Large intestine (tissue), 12 donors: ENCODE measurements at places on chromosomes 7 and 10. TPM values are rescaled to one million over a fixed set of nuclear protein-coding genes. Genes with fewer than 3 reads are reported as not detected.
A peak's percentile ranks its signal among the peaks of the same experiment; 100 is the strongest.

DNA sequence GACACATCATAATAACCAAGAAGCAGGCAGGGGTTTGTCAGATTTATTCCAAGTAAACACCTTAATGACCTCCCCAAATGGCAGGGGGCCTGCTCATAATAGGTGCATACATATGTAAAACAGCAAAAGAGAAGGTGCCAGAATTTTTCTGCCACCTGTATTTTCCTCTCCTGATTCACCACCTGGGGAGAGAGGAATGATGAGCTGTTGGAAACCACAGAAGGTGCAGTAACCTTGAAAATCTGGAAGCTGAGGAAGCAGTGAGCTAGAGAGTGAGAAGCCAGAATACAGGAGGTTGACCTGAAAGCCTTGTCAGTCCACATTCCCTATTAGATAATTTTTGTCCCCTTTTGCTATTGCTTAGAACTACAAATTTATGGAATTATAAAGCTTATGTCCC is 46.2 kb upstream of the PDE1C start:
- no peak for DNase-seq

DNA sequence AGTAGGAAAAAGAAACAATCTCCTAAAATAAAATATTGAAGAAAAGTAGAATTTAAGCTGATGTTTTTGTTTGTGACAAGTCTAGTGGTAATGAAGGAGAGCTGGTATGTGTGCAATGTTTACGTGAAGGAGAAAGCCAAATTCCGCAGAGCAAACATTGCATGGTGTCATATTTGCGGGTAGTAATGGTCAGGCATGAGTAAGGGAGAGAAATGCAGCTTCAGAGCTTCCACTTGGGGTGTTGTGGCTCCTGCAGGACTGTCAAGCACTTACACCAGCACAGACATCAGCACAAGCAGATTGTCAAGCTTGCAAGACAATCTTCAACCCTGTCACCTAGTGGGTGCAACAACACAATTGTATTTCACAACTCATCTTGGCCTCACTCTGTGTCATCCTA is 136.5 kb upstream of the ETV1 start:
- DNase-seq = no peak

TMEM26 gene
- 5.0 TPM for polyA plus RNA-seq

DNA sequence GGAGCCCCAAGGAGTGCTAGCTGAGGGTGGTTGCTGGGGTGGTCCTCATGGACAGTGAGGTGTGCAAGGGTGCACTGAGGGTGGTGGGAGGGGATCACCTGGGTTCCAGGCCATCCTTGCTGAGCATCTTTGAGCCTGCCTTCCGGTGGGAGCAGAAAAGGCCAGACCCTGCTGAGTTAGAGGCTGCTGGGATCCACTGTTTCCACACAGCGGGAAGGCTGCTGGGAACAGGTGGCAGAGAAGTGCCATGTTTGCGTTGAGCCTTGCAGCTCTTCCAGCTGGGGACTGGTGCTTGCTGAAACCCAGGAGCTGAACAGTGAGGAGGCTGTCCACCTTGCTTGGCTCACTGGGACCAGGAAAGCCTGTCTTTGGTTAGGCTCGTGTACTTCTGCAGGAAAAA is 34.9 kb downstream of the PRF1 start:
- DNase-seq = no peak

SMURF1 gene
- 14.5 TPM for polyA plus RNA-seq

CHCHD1 gene
- polyA plus RNA-seq = 49.7 TPM

DNA sequence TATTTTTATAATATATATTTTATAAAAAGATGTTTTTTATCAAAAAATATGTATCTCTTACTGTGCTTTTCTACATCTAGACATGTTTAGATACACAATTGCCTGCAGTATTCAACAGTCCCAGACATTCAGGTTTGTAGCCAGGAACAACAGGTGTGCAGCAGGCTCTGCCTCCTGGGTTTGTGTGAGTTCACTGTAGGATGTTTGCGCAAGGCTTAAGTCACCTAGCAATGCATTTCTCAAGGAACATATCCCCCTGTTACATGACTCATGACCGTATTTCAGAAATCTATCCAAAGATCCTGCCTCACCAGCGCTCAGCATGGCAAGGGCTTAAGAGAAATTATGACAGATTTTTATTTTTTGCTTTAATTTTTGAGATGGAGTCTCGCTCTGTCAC is 41.5 kb downstream of the PITRM1 start:
- DNase-seq = peak; percentile 61

DNA sequence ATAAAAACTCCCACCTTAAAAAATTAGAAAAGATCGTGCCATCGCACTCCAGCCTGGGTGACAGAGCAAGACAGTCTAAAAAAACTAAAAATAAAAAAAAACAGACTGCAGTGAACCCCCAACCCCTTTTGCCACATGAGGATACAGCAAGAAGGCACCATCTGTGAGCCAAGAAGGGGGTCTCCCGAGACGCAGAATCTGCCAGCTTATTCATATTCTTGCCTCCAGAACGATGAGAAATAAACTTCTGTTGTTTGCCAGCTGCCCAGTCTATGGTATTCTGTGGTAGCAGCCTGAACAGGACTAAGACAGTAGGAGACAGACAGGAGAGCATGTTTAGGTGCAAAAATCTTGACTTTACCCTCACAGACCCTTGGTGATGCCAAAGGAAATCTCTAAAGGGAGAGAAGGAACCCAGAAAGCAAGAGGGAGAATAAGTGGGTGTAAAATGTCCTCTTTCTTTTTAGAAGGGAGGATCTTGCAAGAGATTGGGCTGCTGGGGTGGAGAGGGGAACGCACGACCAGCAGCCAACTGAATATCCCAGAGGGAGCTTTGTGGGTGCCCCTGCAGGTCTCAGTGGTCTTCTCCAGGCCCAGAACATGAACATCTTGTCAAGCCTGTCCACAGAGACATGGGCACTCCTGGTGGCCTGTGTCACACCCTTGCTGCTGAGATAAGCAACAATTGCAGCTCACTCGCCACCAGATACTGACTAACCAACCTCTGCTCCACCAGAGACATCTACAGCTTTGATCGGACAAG is 400.7 kb upstream of the FOXK1 start:
- DNase-seq = peak; percentile 24

DNA sequence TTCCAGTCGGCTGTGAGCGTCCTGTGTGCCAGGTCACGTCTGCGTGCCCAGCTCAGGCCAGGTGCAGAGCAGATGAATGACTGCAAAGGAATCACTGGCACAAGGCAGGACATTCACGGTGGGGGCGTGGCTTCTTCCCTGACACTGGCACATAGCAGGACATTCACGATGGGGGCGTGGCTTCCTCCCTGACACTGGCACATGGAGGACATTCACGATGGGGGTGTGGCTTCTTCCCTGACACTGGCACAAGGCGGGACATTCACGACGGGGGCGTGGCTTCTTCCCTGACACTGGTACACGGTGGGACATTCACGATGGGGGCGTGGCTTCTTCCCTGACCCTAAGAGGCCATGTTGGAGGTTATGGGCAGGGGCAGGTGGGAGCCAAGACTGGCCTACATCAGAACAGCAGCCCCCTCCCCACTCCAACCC is 64.3 kb downstream of the MYL10 start:
- DNase-seq = peak; percentile 20

GRCh38 chr7:39367943-39368342 is 198.3 kb upstream of the YAE1 start:
- no peak for DNase-seq

CABCOCO1 gene
- polyA plus RNA-seq = 1.8 TPM

- no peak for DNase-seq
Measured at GRCh38 chr10:31701546-31701945, 227.1 kb downstream of the ARHGAP12 start.

GRCh38 chr7:30751696-30752273 is at the start of gene INMT:
Gene INMT, plus strand, starts transcription at chr7:30752135. Its CDS starts 16 bp downstream, at chr7:30752151.
- DNase-seq = no peak

GRCh38 chr7:5750031-5750653 is 31.3 kb downstream of the RNF216 start:
- DNase-seq = no peak

DNA sequence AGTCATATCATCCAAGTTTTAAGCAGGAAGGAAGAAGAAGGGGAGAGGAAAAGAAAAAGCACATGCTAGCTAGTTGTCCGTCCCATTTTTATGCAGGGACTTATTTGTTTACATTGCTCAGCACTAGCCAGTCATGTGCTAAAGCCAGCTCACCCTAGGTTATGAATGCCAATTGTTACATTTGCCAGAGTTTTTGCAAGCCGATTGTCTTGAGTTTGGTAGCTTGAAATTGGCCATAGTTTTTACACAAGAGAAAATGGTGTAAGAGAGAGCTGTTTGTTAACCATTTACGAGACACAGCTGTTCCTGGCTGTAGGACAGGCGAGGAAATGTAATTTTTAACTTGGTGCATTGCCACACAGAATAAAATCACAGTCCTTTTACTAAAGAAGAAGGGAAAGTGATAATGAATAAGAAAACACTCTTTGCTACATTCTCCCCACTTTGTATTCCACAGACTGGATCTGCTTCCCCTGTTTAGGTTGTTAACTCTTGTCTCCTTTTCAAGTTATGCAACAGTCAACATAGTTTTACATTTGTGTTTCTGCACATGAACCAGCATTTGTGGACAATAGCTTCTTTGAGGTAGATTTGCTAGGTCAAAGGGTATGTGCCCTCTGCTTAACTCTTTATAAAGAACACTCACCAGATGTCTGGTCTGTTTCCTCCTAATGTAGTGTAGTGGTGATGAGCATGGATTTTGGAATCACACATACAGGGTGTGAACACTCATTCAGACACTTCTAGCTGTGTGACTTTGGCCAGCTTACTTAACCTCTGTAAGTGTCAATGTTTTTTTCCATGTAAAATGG is 357.2 kb downstream of the LRMDA start:
- DNase-seq = peak; percentile 44

DNA sequence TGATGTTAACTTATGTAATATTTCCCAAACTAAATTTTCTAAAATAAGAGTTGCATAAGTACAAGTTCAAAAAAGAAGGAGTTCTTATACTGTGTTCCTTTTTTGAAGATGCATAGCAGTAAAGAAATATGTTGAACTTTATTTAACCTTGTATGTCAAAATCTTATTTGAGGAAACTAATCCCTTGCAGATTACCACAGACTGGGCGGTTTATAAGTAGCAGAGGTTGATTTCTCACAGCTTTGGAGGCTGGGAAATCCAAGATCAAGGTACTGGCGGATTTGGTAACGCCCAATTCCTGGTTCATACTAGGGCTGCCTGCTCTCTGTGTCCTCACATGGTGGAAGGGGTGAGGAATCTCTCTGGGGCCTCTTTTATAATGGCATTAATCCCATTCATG is 68.5 kb downstream of the GNAT3 start:
- DNase-seq = no peak

DNA sequence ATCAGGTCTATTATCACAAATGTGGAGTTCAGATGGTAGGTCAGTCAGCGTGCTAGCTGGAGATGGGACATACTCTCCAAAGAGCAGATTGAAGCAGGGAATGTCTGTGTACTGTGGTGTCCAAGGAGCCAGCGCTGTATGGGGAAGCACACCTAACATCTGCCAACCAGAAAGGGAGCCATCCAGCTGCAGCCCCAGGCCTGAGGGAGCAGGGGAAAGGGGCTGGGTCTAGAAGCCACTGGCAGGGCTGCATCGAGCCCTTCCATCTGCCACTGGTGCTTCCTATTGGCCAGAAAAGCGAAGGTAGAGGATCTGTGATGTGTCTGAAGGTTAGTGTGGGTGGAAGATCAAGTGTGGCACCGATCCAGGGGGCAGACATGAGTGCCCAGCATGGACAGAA is 8.0 kb upstream of the RAMP3 start:
- no peak for DNase-seq

DNA sequence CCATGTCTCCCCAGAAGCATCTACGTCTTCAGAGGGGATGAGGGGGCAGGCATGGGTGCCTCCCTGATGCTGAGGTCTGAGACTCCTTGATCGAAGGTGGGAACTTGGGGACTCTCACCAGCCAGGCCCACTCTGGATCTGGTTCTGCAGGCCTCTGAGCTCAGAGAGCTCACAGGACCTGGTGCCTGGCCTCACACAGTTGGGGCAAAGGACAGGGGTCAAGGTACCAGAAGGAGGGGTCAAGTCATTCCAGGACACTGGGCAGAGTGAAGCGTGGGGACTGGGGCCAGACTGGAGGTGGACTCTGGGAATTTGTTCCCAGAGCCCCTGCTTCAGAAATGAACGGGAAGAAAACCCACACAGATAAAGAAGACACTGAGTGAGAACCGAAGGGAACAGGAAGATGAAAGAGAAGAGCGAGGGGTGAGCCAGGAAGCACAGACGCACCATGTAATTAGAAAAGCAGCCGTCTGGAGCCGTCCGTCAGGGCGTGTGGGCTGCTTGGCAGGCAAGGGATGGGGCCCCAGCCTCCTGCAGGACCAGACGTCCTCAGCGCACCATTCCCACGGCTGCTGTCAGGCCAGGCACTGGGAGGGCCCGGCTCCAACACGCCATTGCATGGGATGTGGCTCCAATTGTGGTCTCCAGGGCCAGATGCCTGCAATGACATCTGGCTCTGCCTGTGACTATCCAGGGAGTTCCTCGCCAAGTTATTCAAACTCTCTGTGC is 47.7 kb downstream of the ZCCHC24 start:
- DNase-seq = no peak

DNA sequence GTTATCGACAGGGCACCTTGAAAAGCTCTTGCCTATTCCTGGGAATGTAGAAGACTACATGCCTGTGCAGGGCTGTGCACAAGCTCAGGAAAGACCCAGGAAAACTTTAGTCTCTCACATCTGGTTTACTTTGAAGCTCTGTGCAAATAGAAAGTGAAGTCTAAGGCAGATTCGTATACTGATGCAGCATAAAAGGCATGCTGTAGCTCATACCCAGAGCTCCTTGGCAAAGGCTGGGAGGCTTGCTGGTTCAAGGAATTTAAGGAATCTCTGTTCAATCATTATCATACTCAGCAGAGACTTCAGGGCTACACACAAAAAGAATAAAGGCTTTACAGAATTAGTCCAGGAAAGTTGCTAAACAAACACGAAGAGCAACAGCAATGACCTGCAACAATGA is 192.0 kb downstream of the OTUD1 start:
- DNase-seq = no peak

DNA sequence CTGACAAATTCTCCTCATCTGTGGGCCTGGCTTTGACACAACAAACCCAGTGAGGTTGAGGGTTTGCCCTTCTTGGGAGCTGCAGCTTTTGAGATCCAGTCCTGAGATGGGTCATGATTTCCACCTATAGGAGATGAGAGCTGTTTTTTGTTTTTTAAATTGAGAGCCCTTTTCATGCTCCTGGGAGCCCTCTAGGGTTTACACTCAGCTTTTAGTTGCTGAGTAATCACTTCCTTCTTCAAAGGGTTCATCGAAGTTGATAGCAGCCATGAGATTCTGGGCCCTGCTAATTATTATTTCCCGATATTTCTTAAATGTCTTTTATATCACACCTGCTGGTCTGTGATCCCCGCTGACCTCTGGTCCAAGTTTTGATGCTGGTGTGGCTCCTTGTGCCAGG is 47.3 kb upstream of the VIPR2 start:
- no peak for DNase-seq

GRCh38 chr10:70540089-70540788 is 61.7 kb downstream of the PALD1 start:
- DNase-seq = no peak

GRCh38 chr10:132381741-132382140 is 15.3 kb upstream of the PWWP2B start:
- DNase-seq = no peak

LIPN gene
- not detected for polyA plus RNA-seq

GRCh38 chr7:159099711-159100231 is 44.9 kb downstream of the VIPR2 start:
- DNase-seq = no peak

PLEKHS1 gene
- 62.4 TPM for polyA plus RNA-seq
